ENCODE measurements at places on chromosomes 1 and 21.

- no peak for DNase-seq
Measured at GRCh38 chr1:38293567-38293966, 247.0 kb upstream of the POU3F1 start.

- DNase-seq: no peak
Measured at GRCh38 chr1:56309065-56309464, 270.3 kb downstream of the PLPP3 start.

GRCh38 chr1:29458737-29459619 is 222.7 kb downstream of the PTPRU start:
- DNase-seq: no peak

GRCh38 chr21:36735724-36736320 is 36.9 kb downstream of the SIM2 start:
- DNase-seq: no peak

DNA sequence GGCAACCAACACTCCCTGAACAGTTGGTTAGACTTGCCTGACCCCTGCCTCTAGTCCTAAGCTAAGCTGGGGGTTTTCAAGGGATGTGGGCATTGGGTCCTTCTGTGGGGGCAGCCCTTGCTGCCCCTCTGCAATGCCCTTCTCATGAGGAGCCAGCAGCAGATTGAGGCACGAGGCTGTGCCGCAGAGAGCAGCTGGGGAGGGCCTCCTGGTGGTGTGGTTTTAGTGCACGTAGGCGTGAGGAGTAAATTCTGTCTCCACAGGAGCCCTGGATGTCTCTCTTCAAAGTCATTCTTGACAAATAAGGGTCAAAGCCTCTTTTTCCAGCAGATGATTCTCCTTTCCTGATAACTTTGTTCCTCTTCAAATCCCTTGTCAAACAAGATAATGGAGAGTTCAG is 31.8 kb upstream of the KLHDC7A start:
- DNase-seq: no peak

DNA sequence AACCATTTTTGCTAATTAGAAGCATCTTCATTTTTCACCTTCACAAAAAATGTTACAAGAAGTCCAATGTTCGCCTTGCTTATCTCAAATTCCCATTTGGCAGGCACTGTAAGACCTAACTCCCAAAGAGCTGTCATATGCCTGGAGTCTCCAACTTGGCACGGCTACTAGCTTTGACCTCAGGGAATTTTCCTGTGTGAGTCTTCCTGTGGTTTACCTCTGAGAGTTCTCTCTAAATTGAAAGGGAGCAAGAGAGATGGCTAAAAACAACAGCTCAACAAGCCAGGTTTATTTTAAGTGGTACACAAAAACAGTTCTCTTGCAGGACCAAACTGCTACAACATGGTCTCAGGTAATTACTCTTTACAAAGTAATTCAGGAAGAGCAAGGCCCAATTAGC is 756.0 kb upstream of the ADGRL2 start:
- no peak for DNase-seq

DNA sequence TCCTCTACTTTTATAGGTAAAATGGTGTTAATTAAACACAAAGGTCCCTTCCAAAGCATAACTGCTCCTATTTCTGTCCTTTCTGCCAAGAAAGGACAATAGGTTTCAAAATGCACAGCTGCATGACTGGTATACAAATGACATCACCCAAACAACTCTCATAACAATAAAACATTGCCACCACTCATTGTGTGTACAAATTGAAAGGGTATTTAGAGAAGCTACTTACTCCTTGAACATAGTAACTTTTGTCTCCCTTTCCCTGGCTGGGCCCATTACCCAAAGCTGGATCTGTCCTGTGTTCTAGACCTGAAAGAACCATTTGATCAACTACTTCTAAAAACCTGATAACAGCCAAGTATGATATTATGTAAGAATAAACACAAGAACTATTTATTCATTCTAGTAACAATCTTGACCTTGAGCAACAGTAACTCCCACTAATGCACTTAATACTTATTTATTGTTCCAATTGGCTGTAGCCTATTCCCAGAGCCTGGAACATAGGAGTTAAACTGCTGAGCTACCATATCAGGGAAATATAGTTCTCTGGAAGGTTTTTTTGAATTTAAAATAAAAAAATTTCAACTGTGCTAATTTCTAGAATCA is 38.2 kb downstream of the TTLL7 start:
- no peak for DNase-seq

- no peak for DNase-seq
Measured at GRCh38 chr1:40394491-40395172, 21.1 kb downstream of the SMAP2 start.

DNA sequence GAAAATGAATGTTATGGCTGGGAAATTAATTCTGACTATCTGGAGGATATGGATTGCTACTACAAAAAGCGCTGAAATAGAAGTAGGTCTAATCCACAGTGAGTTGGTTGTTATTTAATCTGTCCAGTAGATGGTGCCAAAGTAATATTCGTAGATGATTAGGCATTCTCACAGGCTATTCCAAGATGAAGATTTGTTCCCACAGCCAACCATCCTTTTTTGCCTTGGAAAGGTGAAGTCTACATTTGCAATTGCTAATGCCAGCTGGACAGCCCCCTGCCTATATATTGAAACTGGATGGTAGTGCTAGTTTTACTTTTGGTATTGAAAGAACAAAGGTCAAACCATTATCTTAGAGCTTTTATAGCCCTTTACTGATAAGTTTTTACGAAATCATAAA is 43.8 kb downstream of the RBM11 start:
- peak; percentile 48 for DNase-seq

DNA sequence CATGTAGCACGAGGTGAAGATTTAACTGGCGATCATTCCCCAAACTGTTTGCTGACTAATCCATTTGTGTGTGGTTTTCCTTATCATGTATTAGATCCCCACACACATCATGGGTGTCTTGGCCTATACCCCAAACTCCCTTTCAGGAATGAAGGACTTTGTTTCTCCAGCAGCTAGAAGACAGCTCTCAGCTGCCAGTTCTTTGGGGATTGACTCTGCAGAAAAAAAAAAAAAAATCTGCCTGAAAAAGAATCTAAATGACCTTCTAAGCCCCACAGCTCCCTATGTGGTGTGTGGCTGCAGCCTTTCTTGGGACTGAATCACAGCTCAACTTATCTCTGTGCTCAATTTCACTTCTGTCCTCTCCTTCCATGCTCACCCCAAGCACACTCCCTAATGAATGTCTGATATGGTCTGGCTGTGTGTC is 256.3 kb upstream of the DUSP10 start:
- no peak for DNase-seq

- DNase-seq: no peak
Measured at GRCh38 chr1:14726606-14727005, 128.1 kb downstream of the KAZN start.

DNA sequence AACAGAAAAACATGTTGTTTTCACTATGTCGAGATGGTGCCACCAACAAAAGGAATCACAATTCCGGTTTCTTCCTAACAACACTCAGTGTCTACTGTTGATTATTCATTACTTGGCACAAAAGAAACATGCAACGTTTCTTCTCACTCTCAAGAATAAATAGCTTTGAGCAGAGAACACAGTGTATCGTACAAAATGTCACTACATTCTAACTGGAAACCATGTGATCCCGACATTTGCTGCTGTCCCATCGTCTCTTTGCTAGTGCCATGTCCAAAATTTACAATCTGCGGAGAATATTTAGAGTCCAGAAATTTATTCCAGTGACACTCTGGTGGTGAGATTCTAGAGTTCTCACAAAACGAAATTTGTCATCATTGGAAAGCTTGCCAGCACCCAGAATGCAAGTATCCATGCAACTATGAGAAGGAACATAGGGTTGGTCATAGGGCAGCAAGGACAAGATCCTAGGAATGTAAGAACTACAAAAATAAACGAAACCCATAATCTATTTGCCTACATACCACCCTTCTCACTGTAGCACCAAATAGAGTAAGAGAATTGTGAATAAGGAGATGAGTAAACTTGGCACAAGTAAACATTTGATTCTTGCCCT is 505.1 kb downstream of the LTN1 start:
- DNase-seq: no peak

GRCh38 chr1:170354690-170355089 is 177.3 kb upstream of the GORAB start:
- DNase-seq: no peak

GRCh38 chr1:174230399-174230798 is 71.1 kb downstream of the RABGAP1L start:
- peak; percentile 10 for DNase-seq

DNA sequence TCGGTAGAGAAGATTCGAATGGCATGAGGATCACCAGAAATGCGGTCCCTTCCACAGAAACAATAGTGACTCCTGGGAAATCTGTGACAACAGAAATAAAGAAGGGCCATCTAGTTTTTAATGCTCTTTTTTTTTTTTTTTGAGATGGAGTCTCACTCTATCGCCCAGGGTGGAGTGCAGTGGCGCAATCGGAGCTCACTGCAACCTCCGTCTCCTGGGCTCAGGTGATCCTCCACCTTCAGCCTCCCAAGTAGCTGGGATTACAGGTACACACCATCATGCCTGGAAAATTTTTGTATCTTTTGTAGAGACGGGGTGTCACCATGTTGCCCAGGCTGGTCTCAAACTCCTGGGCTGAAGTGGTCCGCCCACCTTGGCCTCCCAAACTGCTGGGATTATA is 43.9 kb downstream of the L1TD1 start:
- DNase-seq: no peak

DNA sequence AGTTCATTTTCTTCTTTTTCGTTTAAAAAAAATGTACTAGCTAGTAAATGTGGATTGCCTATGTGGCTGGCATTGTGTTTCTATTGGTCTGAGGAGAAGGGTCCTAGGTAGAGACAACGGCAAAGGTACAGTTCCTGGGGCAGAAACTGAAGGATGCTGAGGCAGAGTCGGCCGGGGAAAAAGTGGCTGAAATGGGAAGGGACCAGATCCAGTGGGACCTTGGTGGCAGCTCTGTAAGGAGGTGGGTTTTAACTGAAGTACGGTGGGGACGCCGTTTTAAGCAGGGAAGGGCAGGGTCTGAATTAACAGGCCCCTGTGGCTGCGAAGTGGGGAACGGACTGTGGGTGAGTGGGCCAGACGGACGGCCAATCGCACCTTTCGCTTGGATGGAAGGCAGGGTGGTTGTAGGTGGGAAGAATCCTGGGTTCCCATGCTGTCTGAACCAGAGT is 420 bp upstream of the VPS13D start:
- no peak for DNase-seq

GRCh38 chr1:167668108-167668507 is 38.1 kb downstream of the RCSD1 start:
- DNase-seq: no peak

- DNase-seq: no peak
Measured at GRCh38 chr1:9058465-9058864, 11.0 kb downstream of the SLC2A5 start.

- no peak for DNase-seq
Measured at GRCh38 chr1:100589667-100590066, 51.7 kb downstream of the GPR88 start.

DNA sequence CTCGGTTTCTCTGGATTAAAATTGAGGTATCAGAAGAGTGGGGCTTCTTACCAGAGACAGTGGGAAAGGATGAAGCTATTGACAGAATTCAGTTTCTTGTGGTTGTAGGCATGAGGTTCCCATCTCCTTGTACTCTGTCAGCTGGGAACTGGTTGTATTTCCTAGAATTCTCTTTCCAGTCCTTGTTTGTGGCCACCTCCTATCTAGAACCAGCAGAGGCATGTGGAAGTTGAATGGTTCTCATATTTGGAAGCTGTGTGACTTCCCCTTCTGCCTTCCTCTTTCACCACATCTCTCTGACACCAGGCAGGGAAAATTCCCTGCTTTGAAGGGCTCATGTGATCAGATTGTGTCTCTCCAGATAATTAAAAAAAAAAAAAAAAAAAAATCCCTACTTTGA is 457.7 kb upstream of the ADAMTS5 start:
- DNase-seq: no peak

DNA sequence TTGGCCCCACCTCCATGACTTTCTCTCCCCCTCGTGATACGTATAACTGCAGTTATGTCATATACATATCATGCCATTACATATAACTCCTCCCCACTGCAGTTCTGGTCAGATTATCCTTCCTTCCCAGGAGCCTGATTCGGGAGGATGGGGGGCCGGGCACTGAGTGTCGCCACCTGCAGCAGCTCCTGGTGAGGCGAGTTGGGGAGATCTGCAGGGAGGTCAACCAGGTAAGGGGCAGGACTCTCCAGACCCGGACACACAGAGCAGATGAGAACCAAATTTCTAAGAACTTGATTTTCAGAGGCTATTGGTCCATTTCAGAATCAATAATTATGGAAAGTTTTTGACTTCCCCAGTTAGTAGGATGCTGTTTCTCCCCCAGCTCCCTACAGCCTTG is 19.5 kb downstream of the HYI start:
- no peak for DNase-seq

- no peak for DNase-seq
Measured at GRCh38 chr1:184433956-184434502, 47.2 kb downstream of the C1orf21 start.

DNA sequence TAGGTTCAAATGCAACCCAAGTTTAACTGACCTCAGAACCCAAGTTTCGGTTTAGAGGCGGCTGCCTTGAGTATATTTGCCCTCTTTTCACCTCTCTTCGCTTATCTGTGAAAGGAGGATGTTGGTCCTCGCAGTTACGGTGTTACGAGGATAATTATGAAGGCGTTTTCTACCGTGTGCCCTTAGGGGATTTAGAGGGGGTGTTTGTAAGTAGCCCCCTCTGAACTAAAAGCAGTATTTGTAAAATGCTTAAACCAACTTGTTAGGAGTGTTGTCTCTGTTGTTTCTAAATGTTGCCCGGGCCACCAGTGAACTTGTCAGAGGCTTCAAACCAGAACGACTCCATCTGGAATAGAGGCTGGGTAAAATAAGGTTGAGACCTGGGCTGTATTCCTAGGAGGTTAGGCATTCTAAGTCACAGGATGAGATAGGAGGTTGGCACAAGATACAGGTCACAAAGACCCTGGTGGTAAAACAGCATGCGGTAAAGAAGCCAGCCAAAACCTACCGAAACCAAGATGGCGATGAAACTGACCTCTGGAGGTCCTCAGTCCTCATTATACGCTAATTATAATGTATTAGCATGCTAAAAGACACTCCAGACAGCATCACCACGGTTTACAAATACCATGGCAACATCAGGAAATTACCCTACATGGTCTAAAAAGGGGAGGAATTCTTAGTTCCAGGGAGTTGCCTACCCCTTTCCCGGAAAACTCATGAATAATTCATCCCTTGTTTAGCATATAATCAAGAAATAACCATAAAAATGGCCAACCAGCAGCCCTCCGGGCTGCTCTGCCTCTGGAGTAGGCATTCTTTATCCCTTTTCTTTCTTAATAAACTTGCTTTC is 1.0 kb upstream of the PSRC1 start:
- DNase-seq: no peak

DNA sequence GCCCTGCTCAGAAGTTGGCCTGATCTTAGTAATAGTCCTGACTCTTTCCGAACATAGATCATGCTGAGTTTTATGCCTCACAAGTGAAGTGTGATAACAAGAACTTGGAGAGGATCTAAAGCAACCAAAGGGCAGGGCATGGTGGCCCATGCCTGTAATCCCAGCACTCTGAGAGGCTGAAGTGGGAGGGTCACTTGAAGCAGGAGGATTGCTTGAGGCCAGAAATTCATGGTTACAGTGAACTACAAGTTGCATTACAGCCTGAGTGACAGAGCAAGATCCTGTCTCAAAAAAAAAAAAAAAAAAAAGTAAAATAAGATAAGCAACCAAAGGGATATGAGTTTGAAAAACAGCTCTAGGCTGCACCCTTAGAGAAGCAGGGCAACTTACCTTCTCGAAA is 18.5 kb upstream of the BCL9 start:
- no peak for DNase-seq

- no peak for DNase-seq
Measured at GRCh38 chr1:212536586-212536985, 72.0 kb upstream of the ATF3 start.

GRCh38 chr1:96538883-96539282 is 182.7 kb upstream of the PTBP2 start:
- peak; percentile 36 for DNase-seq

Measured in NCI-H2171 treated with DMSO at 0.1 percent for 48 hours (cell line).